Inflammatory macrophage (primary cell): ENCODE measurements at places on chromosomes 5 and 9.

DNA sequence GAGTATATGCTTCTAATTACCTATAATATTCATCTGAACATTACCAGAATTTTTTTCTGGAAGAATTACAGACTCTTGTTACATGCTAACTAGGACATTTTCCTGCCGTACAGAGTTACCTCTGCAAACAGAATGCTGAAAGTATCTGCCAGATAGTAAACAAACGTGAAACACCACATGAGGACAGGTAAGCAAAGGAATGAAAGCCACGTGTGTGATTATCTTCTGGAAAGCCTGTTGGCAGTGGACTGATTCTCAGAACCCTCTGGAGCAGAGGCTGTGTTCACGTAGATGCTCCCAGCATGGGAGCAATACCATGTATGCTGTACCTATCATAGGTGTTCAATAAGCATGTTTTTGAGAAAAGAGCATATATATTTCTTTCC is 472.6 kb downstream of the ENC1 start:
- DNase-seq, result no peak

GRCh38 chr9:107486674-107487520 is 2.7 kb downstream of the KLF4 start:
- no peak for DNase-seq

DNA sequence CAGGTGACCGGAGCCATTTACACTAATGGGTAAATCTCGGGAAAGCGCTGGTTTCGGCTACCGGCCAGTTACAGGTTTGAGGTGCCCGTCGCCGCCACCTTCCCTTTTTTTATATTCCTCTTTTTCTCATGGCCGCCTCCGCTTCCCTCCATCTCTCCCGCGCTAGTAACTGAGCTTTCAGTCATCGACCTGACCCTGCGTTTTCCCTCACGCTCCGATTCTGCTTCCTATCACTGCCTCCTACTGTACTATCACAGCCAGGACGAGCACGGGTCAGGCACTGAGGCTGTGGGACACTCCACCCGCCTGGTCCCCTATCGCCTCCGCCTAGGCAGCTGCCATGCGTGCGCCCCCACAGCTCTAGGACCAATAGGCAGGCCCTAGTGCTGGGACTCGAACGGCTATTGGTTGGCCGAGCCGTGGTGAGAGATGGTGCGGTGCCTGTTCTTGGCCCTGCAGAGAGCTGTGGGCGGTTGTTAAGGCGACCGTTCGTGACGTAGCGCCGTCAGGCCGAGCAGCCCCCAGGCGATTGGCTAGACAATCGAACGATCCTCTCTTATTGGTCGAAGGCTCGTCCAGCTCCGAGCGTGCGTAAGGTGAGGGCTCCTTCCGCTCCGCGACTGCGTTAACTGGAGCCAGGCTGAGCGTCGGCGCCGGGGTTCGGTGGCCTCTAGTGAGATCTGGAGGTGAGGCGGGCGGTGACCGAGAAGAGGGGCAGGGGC is at the start of gene HMGCR:
Gene HMGCR, plus strand, starts transcription at position 606 of the 722 bp plus-strand sequence. CDS start 5,386 bp downstream, outside the sequence.
- DNase-seq, result peak; percentile 100

- no peak for DNase-seq
These were observed 87.0 kb upstream of the MTAP start for GRCh38 chr9:21715408-21715807.
